ENCODE measurements at places on chromosomes 5 and 9.

DNA sequence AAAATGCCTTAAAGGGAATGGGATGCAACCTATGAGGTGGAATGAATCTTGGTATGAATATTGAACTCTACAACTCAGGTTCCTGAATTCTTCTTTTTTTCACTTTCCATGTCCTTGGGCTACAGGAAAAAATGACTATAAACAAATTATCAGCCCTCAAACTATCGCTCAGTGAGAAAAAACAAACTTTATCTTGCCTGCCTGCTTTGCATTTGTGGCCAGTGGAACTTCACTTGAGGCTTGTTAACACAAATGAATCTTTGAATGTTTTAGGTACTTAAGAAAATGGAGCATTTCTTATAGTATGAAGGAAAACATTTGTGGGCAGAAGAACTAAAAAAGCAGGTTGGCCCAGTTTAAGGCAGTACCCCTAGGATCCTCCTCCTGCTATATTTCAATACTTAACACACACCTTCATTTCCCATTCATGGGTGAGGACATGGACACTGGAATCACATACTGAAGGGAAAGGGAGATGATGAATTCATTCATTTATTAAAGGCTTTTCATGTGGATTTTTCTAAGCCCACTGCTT is 34.1 kb downstream of the ELOVL7 start:
- no peak for DNase-seq

- DNase-seq: no peak
These were observed 107.4 kb upstream of the IFNE start for GRCh38 chr9:21589344-21590056.

- no peak for DNase-seq
These were observed 8.2 kb downstream of the FIBCD1 start for GRCh38 chr9:130930804-130931349.

- no peak for DNase-seq
These were observed 153.2 kb upstream of the FBXL7 start for GRCh38 chr5:15346738-15347137.

- no peak for DNase-seq
These were observed 120.8 kb upstream of the SLC27A6 start for GRCh38 chr5:128844354-128844923.

DNA sequence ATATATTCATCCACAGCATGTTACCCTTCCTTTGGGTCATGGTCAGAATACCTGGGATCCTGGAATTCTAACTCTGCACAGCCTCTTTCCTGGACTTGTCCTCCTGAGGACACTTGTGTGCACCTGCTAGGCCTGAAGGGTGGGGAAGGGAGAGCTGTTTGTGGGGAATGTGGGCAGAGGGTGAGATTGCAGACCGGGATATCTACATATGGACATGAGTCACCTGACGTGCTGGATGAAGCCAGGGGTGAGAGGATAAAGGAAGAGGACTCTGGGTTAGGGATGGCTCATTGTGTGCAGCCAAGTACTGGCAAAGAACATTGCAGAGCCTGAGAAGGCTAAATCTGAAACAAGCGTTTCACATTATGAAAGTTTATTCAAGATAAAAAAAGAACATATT is 241.4 kb upstream of the RPS23 start:
- DNase-seq: no peak

DNA sequence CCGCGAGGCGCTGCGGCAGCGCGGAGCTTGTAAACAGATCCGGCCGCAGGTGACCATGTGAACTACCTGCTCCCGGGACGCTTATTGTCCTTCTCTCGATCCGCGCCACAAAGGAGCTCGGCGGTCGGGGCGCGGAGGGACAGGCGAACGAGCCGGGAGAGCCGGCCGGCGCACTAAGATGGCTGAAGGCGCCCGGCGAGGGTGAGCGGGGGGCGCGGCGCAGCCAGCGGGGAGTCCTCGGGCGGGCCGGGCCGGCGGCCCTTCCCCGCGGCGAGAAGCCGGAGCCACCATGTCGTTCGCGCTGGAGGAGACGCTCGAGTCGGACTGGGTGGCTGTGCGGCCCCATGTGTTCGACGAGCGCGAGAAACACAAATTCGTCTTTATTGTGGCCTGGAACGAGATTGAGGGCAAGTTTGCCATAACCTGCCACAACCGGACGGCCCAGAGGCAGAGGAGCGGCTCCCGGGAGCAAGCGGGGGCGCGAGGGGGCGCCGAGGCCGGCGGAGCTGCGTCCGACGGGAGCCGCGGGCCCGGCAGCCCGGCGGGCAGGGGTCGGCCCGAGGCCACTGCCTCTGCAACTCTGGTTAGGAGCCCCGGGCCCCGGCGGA is 535 bp downstream of the JMY start:
- peak; percentile 70 for DNase-seq

DNA sequence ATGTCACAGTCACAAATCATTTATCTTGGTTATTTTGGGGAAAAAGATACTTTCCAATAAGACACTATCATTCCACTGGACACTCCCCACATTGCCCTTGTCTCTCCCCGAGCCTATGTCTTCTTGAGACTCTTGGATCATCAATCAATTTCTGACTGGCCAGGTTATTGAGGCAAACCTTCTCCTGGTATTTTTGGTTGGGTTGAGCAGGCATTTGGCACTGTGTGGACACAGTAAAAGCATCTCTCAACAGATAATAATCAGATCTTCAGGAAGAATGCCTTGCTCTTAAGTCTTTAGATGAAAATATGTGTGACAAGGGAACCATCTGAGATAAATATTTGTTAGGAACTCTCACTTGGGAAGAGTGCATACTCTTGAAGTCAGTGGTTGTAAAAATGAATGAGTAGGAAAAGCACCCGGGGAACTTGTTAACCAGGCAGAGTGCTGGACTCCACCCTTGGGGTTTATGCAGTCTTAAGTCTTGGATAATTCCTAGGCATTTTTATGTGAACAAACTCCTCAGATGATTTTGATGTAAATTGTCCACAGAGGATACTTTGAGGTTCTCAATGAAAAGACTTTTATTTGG is 223.8 kb upstream of the CLINT1 start:
- DNase-seq: no peak

DNA sequence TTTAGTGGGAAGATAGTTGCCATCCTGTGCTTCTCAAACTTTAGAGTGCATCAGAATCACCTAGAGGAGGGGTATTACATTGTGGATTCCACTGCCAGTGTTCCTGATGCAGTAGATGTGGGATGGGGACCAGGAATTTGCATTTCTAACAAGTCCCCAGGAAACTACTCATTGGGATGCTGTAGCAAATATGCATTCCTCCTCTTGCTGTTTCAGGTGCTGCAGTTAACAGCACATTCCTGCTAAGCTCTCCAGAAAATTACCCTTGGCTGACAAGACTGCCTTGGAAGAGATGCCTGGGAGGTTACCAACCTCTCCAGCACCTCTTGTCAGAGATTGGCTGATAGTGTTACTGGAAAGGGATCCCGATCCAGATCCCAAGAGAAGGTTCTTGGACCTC is 270.5 kb downstream of the OSTF1 start:
- no peak for DNase-seq

DNA sequence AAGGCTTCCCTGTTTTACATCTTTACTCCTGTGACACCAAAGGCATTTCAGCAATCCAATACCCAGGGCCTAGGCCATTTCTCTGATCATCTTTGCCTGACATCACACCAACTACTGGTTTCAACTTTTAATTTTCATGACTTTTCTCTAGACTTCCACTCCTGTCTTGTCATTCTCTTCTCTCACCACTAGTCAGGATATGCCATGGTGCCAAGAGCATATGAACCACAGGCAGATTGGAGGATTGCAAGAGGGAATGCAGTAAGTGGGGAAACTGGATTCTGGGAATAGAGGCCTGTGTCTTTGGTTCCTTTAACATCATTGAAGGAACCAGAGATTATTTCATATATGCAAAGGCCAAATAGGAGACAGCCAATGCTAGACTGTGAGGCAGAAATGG is 69.3 kb downstream of the ANKRD31 start:
- no peak for DNase-seq

- peak; percentile 96 for DNase-seq
These were observed at the start of gene CEMIP2 for GRCh38 chr9:71768388-71769174. CEMIP2 (minus strand) TSS chr9:71768513; CDS start chr9:71750373, 18,140 bp downstream.

DNA sequence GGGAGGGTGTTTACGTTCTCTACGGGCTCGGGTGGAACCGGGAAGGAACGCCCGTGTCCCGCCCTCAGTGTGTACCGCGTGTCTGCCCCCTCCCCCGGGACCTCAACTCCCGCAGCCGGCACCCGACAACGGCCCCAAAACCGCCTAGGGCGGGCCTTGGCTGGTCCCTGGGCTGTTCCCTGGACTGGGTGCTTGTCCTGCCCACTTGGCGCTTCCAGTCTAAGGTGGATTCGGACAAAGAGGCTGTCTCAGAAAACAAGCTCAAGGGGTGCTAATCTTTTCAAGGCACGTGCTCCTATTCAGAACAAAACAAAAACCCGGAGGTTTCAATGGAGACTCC is 379 bp upstream of the CLK4 start:
- DNase-seq: no peak

- DNase-seq: no peak
These were observed 8.6 kb downstream of the GBGT1 start for GRCh38 chr9:133155156-133155555.

DNA sequence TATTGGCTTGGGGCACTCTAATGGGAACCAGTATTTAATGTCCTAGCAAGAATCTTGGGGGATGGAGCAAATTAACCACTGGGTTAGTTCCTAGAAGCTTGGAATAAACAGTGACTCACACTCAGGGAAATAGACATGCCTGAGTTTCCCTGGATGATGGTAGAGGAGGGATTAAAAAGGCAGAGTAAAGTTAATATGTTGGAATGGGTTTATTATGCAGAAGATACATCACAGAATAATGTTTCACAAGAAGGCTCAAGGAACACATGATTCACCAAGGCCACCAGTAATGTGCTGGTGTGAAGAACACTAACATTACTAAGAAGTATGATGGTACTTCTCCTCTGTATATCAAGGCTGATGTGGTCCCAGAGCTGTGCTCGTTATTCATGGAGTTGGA is 752.9 kb upstream of the SEMA6A start:
- DNase-seq: no peak

- DNase-seq: peak; percentile 68
These were observed 11.0 kb upstream of the RNU6ATAC start for GRCh38 chr9:134175291-134175807.

DNA sequence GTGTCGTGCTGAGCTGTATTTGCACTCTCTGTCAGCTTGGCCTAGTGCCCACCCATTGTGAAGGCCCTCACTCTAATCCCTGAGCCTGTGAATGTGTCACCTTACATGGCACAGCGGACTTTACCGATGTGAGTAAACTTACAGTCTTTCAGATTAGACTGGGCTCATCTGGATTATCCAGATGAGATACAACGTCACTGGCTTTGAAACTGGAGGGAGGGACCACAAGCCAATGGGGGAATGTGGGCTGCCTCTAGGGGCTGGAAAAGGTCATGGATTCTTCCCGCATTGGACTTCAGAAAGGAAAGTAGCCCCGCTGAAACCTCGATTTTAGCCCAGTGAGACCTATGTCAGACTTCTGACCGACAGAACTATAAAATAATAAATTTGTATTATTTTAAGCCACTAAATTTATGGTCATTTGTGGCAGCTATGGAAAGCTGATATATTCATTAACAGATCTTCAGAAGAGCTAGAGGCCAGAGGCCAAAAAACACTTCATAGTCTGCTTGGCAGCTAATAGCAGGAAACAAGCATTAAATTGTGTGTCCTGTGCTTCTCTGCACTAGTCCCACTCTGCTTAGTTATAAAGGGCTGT is 139.0 kb upstream of the GAS1 start:
- DNase-seq: no peak

Data from upper lobe of right lung (tissue), 1 donor.